ENCODE measurements at places on chromosomes 12 and 14.

DNA sequence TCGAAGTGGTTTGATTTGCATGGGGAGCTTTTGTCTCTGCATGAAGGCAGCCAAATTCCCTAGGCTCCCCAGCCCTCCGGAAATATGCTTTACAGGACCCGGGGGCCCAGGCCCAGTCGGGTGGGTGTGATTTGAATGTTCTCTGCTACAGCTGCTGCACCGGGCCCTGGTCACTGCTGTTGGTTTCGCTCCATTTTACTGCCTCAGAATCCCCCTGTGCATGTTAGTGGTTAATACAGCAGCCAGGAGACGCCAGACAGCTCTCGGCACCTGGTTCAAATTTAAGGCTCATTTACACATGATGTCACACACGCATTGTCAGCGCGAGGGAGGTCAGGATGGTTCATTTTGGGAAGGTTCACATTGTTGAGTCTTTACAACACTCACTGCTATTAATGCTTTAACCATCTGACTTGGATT lies 99.6 kb downstream of the SLC38A6 start:
- DNase-seq: peak; percentile 95

DNA sequence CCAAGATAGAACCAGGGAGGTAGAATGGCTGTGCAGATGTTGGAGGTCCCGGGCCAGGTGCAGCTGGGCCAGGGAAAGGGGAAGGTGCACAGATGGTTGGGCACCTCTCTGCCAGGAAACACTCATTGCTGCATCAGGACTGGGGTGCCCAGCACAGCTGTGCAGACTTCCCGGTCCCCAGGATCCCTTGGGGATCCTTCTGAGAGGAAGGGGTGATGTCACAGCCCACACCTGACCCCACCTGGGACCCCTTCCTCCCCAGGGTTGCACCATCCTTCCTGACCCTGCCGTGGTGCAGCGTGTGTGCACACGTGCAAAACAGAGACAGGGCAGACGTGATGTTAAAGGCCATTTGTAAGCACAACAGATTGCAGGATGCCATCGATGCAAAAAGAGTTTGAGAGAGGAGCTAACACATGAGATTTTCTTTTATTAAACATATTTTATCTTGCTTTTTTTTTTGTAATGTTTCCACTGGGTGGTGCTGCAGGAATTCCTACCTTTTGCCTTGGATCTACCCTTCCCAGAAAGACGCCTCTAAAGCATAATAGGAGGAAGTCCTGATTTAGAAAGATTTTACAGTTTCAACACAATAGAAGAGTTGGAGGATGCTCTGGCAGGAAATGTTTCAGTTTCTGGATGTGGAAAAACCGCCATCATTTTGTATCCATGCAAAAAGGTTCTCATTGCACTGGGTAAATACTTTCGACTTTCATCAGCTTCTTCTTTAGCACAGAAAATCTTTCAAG lies 14.8 kb downstream of the ELK3 start:
- no peak for DNase-seq

GRCh38 chr12:30700216-30700900 lies 4.7 kb upstream of the IPO8 start:
- no peak for DNase-seq

DNA sequence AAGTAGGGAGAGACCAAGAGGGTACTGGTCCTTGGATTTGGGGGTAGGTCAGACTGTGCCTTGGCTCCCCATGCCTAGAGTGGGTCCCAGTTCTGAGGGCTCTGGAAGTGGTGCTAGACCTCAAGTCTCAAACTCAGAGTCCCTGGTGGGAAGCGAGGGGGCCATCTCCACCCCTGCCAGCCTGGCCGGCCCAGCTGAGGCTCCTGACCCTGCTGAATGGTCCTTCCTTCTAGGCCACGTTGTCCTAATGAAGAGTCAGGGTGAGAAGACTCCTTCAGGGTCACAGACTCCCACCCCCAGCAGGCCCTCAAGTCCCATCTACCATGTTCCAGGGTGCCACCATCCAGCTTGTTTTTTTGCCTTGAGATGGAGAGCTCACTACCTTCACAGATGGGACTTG lies 12.9 kb downstream of the SERPINA6 start:
- no peak for DNase-seq

GRCh38 chr12:110304061-110304551 lies 23.1 kb downstream of the ATP2A2 start:
- DNase-seq: no peak

GRCh38 chr14:64722842-64723447 lies 18.7 kb downstream of the PLEKHG3 start:
- DNase-seq: no peak

DNA sequence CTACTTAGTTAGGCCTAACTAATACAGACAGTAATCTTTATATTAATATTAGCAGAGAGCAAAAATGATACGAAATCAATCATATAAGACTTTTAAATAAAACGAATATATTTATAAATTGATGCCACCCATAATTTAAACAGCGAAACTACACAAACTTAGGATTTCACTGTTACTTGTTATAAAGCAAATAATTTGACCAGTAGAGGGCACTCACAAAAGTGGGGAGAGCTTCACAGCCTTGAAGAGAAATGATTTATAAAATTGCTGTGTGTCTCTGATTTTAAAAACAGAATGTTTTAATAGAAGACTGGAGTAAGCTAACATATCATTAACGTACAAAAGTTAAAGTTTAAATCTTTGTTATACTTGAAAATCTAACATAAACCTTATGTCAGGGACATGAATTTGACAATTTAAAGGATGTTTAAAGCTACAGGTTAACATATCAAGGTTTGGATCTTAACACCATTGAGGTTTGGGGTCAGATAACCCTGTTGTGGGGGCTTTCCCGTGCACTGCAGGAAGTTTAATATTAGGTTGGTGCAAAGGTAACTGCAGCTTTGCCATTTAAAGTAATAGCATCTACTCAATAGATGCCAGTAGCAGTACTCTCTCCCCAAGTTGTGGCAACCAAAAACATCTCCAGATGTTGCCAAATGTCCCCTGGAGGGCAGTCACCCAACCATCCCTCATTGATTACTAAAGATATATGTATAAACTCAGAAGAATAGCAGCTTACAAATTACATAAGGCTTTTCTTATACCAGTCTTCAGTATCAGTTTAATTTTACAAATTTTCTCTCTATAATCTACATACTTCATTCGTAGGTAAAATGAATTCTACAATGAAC lies 9.3 kb downstream of the KRAS start:
- no peak for DNase-seq

DNA sequence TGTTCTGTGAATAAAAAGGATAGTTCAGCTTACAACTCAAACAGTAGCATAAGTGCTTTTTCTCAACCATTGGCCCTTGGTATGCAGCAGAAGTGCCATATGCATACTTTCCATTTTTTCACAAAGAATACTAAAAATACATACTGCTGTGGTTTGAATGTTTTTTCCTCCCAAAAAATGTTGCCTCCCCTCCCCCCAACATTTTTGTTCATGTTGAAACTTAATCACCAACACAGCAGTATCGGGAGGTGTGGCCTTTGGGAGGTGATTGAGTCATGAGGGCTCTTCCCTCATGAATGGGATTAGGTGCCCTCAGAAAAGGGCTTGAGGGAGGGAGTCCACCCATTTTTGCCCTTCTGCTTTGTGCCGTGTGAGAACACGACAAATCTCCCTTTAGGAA lies 198.6 kb downstream of the ESR2 start:
- DNase-seq: no peak

DNA sequence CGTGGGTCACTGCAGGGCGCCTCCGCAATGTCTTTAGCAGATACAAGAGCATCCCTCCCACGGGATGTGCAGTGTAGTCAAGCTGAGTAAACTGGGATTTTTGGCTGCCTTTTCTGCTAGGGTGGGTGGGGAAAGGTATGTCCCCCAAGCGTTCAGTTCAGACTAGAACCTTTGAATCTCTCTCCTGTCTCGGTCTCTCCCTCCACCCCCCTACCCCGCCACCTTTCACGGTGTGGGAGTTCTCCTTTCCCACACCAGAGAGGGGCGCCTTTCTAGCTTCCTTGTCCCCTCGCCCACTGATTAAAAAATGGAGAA lies 525 bp upstream of the FAR2 start:
- no peak for DNase-seq

DNA sequence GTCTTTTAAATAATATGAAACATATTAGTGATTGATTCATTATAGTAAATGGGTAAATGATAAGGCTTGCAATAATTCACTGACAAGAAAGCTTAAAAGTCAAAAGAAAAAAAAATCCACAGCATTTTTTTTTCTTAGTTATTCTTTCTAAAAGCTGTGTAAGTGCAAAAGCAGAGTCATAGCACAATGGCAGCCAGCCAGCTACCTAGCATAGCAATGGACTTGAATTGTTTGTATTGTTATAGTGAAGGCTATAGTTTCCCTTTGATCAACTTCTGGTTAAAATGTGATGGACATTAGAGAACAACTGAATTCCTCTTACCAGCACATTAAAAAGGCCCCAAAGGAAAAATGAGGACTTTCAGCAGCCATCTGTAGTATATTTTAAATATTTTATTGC lies 232.1 kb downstream of the NAV3 start:
- peak; percentile 29 for DNase-seq

GRCh38 chr14:101151226-101151926 lies 247.9 kb upstream of the RTL1 start:
- no peak for DNase-seq

DNA sequence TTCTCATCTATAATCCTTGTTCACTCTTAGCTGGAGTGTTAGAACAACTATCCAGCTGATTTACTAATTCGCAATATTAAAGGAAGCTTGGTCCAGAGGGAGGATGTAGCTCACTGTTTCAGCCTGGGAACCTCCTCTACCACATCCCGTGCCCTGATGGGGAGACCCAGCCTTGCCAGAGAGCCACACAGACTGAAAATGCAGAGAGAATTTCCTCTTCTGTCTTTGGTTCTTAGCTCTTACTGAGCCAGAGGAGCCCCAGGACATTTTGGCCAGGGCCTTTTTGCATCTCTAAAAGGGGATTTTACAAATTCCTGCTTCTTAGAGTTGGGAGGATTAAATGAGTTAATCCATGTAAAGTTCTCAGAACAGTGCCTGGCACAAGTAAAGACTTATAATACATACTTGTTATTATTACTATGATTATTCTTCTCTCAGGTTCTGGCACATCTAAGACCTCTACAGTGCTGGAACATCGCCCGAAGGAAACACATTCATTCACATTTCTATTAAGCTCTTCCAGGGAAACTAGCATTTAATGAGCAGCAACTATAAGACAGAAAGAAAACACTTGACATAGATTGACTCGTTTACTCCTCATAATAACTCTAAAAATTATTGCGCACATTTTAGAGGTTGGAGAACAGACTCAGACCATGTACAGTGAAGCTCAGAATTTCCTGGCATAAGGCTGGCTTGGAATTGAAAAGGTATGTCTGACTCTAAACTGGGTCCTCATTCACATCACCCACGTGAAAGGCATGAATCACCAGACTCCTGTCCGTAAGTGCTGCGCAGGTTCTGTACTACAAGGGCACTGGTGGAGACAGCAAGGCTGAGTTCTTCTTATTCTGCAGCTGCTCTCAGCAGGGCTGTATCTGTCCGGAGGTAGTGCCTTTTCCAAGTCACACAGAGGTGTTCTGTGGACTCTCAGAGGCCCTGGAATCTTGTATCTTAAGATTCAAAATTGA lies 27.8 kb upstream of the AEBP2 start:
- DNase-seq: no peak

DNA sequence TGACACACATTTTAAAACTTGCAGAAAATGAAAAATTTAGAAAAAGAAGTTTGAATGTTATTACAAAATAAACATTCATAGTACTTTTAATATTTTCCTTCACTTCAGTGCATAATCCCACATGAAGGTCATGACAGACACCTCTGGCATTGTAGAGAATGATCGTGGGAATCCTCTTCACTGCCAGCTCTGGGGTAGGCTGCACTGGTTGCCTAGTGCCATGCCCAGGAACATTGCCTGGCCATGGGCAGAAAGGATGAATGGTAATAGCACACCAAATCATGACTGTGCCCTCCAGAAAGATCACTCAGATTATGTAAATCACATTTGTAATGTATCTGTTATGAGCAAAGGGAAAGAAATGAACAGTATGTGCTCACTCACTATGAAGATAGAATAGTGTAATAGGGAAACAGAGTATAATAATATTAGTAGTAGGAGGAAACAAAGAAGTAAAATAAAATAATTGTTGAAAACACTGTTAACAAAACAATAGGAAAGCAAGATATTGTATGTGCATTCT lies 161.6 kb downstream of the PLCZ1 start:
- DNase-seq: no peak

- DNase-seq: no peak
Observed at GRCh38 chr12:51896236-51896635, 8.3 kb downstream of the ANKRD33 start.

- no peak for DNase-seq
Observed at GRCh38 chr12:47801170-47801903, 18.4 kb downstream of the HDAC7 start.

DNA sequence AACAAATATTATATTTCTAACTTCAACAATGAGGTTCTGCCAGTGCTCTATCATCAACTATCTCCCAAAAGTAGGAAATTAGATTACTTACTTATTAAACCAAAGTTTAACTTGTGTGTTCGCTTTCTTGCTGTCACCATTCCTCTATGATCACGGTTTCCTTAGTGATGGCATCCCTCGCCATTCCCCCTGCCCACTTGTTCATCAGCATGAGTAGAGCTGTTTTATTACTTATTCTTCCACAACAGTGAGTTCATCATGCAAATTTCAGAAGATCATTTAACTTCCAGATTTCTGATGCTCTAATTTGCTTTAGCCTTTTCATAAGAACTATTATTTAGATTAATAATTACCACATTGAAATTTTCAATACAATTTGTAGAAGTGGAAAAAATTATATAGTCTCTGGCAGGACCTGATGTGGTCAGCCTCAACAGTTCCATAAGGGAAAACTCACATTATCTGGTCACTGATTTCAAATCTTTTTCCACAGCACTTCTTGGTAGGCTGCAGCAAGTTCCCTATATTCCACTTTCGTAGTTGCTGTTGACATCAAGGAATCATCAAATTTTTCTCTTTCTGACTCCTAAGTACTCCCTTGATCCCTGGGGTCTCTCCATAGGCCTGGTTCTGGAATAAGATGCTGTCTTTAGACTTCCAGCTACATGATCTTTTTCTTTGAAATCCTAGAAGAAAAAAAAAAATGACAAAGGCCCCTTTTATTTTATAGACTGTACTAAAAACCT lies 174.6 kb downstream of the RASSF9 start:
- DNase-seq: no peak

DNA sequence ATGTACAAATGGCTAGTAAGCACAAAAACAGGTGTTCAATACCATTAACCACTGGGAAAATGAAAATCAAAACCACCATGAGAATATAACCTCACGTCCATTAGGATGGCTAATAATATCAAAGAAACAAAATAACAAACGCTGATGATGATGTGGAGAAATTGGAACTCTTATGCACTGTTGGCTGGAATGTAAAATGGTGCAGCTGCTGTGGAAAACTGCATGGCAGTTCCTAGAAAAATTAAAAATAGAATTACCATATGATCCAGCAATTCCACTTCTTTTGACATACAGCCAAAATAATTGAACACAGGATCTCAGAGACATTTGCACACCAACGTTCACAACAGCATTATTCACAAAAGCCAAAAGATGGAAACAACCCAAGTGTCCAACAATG lies 51.5 kb downstream of the TMPRSS12 start:
- DNase-seq: no peak
